ENCODE measurements at places on chromosomes 11 and 22.

- DNase-seq: no peak
Observed at GRCh38 chr11:30760345-30760744, 174.2 kb upstream of the MPPED2 start.

DNA sequence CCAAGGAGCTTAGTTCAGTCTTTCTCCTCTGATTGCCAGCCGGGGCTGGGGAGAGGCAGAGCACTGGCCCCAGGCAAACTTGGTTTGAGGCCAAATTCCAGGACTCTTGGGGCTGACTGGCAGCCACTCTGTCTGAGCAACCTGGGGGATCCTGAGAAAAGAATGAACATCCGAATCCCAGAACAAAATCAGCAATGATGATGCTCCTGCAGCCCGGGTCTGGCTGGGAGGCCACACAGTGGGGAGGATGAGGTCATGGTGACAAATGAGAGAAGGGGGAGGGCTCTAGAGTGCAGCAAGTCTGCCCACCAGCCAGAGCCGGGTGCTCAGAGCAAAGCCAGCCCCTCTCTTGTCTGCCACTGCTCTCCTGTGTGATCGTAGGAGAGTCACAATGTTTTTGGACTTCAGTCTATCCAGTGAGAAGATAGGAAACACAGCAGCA, 71.8 kb upstream of the PAX6 start:
- no peak for DNase-seq

DNA sequence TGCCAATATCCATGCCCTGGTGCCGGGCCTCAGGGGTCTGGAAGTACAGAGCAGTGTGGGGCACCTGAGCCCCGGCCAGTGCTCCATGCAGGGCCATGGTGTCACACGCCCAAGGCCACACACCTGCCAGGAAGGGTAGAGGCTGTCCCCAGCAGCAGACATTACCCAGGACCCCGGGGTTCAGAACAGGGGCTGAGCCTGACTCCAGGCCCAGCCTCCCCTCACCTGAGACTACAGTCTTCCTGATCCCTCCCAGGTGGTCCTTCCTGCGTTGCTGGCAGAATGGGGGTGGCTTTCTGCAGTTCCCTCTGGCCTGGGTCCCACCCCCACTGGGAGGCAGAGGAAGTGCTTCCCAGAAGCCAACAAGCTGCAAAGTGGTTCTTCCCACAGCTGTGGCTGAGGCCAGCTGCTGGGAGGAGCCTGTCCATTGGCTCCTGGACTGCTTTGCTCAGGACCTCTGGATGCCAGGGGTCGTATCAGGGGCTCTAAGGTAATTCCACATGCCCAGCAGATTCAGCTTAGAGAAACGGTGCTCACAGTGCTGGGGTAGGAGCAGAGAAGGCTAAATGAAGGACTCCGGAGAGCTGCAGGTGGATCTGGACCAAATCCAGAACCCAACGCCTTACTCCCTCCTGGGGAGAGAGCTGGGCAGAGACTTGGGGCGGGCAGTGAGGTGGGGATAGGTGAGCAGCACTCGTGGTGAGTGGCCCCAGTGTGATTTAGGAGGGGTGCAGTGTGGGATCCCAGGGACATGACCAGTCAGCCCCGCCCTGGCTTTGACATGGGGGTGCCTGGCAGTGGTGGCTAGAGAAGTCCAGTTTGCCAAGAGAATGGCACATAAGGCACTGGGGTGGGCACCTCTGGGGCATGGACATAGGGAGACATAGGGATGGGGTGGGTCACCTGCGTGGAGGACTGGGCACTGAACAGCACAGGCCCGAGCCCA, 12.6 kb downstream of the TCIRG1 start:
- no peak for DNase-seq

DNA sequence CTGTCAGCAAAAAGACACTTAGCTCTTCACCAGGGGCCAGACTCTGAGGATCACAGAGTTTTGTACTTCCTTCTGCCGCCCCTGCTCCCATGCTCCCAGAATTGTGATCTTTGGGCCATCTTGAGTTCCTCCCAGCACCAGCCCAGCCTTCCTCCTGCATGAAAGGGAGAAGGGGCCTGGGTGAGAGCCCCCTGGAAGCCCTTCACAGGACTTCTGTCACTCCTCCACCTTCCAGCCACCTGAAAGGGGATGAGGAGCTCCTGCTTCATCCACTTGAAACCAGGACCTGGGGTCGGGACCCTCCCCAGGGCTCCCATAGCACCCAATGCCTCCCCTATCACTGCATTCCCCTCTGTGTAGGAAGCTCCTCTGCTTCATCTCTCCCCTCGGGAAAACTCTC, 174.2 kb downstream of the BUD13 start:
- DNase-seq: no peak

- no peak for DNase-seq
Observed at GRCh38 chr11:2870969-2871680, 14.4 kb downstream of the CDKN1C start.

- DNase-seq: no peak
Observed at GRCh38 chr22:37796079-37796478, 11.7 kb upstream of the GCAT start.
